ENCODE measurements at places on chromosomes 2 and 18.

DNA sequence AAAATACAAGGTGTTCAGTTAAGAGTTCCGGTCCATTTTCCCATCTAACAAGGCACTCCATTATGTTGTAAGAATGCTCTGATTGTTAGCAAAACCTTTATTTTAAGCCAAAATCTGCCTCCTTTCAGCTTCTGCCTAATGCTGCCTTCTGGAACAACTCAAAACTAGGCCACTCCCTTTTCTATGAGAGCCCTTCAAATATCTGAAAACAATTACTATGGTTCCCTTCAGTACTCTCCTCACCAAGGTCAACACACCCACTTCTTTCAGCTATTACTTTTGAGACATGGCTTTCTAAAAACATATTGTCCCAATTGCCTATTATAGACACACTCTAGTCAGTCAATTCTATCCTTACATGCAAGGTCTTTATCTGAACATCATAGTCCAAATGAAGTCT is 429.4 kb downstream of the ERBB4 start:
- no peak for DNase-seq

DNA sequence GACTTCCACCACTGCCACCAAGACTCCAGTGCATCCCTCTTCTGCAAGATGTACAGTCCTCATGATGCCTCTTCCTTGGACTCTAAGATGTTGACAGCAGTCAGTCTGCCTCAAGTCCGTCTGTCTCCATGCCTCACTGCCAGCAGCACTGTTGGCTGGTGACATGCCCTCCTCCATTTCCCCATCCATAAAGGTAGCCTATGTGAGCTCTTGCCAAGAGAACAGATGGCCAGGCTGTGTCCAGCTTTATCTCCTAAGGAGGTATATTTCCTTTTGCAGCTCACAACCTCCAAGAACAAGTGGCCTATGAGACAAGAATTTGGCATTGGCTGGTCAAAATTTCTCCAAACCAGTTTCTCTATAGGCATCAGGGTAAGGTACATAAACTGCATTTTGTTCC is 149.3 kb upstream of the HNRNPA3 start:
- DNase-seq, result no peak

- no peak for DNase-seq
Measured at GRCh38 chr2:167484875-167485274, 596.6 kb downstream of the XIRP2 start.

DNA sequence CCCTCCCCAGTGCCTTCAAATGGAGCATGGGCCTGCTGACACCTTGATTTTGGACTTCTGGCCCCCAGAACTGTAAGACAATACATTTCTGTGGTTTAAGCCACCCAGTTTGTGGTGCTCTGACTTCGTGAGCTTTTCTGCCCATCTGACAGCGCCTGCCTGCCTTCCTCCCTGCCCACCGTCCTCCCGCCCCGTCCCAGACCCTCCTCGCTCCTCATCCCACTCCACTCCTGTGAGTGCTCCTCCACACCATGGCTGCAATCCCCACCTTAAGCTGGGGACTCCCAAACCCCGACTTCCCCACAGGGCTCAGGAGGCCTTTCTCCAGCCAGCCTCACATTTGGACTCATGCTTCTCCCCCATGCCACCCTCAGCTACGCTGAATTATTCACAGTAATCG is 70.7 kb downstream of the CABLES1 start:
- DNase-seq, result no peak

DNA sequence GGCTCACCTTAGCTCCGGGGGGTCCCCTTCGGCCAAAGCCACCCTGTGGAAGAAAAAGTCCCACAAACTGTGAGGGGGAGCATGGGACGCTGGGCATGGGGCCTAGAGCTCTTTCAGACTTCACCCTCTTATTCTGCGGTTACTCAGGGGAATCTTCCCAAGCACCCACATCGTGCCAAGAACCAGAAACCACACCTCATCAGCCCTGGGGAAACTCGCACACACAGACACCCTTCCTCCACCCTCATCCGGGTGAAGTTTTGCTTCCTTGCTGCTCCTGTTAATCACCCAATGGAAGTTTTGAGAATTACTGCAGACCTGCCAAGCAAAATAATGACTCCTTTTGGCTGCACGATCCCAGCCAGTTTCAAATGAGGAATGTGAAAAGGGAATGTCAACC is 59.1 kb downstream of the COL6A3 start:
- no peak for DNase-seq

- no peak for DNase-seq
Measured at GRCh38 chr2:121212661-121213325, 72.2 kb downstream of the TFCP2L1 start.

- no peak for DNase-seq
Measured at GRCh38 chr2:89833116-89833779, 1141.8 kb downstream of the RPIA start.

GRCh38 chr2:7373156-7373555 is 455.9 kb downstream of the RNF144A start:
- DNase-seq, result no peak

- no peak for DNase-seq
Measured at GRCh38 chr2:69076601-69077000, 63.6 kb downstream of the ANTXR1 start.

DNA sequence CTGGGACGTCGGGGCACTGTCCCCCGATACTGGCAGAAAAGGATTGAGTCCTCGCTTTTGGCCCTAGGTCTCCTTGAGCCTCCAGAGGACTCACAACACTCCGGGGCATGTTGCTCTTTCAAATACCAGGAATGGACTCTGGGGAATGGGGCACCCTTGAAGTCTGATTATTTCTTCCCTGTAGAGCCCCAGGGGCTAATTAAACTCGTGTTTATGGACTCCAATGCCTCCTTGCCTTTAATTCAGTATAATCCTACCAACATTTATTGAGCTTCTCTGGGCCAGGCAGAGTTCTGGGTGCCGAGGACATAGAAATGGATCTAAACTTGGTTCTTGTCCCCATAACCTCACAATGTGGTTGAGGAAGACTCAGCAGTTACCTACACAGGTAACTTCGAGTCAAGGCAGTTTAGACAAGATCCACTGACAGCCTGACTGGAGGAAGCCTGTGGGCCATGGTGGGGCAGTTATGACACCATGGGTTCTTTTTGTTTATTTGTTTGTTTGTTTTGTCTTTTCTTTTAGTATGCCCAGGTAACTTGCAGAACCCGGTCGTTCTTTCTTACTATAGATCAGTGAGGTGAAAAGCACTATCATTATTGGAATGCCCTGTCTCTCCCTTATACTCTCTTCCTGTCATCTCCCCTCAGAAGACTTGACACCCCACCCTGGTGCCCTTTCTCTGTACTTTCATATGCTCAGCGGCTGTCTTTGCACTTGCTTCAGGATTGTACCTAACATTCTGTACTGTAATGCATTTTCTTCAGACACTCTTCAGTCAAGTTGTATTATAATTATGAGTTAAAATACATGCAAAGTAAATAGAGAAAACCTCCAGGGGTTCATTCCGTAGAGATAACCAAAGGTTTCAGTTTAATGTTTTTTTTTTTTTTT is 3.2 kb downstream of the CFLAR start:
- DNase-seq, result no peak

DNA sequence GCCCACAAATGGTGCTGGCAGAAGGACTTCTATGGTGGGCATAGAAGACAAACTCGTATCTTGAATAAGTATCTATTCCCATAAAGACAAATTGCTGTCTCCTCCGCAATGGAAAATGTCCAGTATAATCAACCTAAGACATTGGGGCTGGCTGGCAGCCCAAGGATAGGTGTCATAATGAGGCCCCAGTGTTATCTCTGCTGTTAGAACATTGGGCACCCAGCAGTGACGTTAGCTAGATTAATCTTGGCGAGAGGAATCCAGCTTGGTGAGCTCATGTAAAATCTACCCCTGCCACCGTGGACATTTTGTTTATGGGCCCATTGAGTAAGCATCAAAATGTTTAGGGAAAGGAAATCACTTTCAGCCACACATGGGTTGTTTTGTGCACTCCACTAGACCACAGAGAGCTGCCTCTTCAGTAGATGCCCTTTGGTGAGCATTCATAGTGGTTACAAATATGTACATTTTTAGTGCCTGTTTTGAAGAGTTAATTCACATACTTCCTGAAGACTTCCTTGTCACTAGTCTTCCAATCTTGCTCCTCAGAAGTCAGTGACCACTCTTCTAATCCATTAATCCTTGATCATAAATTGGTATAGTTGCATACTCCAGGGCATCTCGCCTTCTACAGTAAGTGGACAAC is 48.2 kb upstream of the KDM3A start:
- no peak for DNase-seq

- no peak for DNase-seq
Measured at GRCh38 chr2:217398860-217399259, 539.0 kb upstream of the TNP1 start.
